Renal cortex interstitium (tissue), 15 donors: ENCODE measurements at places on chromosomes 7 and 10.

DNA sequence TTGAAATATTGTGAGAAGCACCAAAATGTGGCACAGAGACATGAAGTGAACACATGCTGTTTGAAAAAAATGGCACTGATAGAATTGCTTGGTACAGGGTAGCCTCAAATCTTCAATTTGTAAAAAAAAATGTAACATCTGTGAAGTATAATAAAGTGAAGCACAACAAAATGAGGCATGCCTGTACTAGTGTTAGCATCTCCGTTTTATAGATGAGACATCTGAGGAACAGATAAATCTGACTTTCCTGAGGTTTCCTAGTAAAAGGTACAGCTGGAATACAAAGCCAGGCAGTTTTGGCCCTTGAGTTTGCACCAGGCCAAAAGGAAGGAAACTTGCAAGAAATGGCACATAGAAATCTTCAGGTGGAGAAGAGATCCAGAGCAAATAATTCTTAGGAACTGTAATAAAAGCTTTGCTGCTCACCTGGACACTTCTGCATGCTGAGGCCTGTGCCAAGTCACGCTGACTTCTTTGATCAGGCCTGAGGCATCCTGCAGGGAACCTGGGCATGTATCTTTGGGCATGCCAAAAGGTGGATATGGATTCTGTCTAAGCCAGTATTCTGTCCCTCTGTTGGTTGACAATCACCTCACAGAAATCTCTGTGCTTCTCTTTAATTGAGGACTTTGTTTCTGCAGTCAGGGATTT lies 251.5 kb upstream of the PLPP4 start:
- no peak for DNase-seq

DNA sequence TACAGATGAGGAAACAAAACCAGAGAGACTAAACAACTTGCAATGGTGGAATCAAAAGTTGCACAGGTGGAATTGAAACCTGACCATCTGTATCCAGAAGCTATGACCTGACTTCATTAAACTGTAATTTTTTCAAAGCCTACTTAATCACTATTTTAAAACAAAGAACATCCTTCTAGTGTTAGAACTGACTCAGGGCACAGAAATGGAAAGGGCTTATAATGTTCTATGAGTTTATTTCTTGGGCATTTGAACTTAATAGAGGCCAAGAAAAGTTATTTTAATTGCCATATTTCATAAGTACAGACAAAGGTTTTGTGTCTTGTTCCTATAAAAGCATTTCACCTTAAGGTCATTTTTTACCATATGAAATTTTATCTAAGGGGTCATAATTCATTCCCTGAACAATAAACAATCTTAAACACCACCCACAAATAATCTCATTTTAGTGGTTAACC lies 8.8 kb downstream of the ITGB1 start:
- no peak for DNase-seq

GRCh38 chr7:74307738-74308505 lies 18.7 kb downstream of the CLIP2 start:
- DNase-seq, result no peak

DNA sequence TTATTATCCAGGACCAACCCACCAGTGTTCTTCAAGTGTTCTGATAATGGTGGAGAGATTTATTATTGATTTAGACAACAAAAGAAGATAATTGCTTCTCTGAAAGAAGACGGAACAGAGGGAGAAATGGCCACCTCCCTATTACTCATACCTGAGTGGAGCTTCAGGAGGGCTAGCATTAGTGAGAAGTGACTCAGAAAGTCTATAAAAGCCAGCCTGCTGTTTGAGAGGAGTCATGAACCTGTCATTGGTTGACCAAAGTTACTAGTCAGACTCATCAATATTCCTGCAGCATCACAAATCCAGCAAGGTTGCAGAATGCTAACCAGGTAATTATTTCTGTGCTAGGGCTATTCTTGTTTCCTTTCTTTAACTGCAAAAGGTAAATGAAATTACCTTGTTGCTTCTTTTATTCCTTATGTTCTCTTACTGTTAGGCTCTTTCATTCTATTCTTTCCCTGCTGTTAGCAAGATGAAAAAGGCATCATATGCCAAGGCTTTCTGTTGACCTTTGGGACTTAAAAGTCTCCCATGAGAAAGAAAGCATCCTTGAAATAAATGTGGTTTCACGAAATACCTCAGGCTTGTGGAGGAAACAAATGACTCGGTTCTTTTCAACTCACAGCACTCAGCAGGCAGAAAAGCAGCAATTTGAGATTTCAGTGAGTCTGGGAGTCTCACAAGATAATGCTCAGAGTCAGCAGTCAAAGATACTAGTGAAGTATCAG lies 256.4 kb upstream of the PHYHIPL start:
- no peak for DNase-seq

GRCh38 chr7:133820584-133820983 lies 306.6 kb upstream of the LRGUK start:
- DNase-seq, result no peak

GRCh38 chr7:22664988-22665798 lies 61.8 kb upstream of the IL6 start:
- DNase-seq, result no peak

GRCh38 chr10:78846760-78847159 lies 222.0 kb upstream of the ZMIZ1 start:
- no peak for DNase-seq

DNA sequence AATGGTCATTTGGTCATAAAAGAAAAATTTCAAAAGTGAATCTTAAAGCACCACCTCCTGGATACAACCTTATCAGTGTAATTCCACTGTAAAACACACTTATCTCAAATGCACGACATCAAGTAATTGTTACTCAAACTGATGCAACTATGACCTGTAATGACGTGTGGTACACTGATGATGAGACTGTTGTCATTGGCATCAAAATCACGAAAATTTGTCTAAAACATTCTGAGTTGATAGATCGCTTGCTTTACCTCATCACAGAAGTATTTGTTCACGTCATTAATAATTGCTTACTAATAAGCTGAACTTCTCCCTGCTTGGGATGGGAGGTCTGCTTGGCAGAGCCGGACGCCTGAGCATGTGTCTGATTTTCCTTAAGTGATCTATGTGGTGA lies 221.8 kb upstream of the KLF6 start:
- no peak for DNase-seq

GRCh38 chr7:135962802-135963201 lies 14.4 kb downstream of the MTPN start:
- no peak for DNase-seq

DNA sequence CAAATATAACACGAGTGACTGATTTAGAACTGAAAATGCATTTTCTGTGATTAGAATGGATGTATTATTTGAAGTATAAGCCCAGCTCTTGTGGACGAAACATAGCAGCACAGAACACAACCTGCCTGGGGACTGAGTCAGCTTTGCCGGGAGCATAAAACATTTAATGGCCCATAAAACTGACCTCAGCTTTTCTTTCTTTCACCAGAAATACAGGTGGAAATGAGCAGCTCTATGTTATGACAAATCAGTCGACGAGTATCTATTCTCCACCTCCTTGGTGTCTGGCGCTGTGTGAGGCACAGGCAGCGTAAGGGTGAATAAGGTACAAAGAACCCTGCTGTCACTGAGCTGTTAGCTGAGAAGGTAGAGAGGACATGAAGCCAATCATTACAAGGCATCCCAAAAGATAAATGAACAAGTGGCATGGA lies 471.6 kb upstream of the AKR1E2 start:
- DNase-seq, result no peak

- DNase-seq, result no peak
Observed at GRCh38 chr7:124155432-124156022, 122.7 kb upstream of the TMEM229A start.

DNA sequence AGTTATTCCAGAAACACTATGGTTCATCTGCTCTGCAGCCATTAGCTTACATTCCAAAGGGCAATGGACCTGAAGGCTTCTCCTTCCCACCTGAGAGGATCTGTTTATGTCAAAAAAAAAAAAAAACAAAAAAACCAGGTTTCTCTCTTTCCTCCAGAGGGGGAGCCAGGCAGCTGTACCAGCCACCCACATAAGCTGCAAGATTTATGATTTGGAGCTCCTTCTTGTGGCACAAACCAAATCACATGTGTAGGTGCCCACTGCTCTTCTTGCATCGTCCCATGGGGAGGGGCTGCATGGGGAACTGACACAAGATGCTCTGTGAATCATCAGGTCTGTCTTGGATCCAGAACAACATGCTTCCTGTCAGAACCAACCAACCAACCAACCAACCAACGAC lies 231.6 kb upstream of the IGFBP3 start:
- no peak for DNase-seq

GRCh38 chr7:117270371-117270770 lies 52.5 kb downstream of the WNT2 start:
- DNase-seq, result no peak

DNA sequence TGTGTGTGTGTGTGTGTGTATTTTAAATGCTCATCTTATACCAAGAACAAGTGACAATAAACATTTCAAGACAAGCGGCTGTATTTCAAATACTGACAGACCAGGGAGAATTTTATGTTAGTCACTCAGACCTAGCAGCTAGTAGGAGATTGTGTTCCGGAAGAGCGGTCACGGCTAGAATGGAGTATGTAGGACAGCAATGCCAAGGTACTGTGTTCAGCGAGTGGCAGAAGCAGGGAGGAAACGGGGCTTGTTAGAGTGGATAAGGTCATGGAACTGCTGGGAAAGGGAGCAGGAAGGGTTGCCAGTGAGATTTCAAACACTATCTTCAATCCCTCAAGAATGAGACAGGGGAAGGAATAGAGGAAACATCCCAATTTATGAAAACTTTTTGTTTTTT lies 260.5 kb upstream of the PITRM1 start:
- no peak for DNase-seq

- no peak for DNase-seq
Observed at GRCh38 chr7:15218261-15218660, 315.7 kb upstream of the DGKB start.

DNA sequence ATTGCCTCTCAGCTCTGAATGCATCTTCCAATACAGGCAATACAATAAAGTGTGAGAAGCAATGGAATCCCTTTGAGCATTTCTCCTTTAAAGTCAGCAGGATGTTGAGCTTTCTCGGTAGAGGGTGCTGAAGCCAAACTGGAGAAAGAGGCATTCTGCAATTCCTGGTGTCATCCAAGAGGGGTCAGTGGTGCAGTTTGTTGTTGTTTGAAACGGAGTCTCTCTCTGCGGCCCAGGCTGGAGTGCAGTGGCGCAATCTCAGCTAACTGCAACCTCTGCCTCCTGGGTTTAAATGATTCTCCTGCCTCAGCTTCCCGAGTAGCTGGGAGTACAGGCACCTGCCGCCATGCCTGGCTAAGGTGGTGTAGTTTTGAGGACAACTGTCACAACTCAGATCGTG lies 486.5 kb downstream of the CALN1 start:
- no peak for DNase-seq

DNA sequence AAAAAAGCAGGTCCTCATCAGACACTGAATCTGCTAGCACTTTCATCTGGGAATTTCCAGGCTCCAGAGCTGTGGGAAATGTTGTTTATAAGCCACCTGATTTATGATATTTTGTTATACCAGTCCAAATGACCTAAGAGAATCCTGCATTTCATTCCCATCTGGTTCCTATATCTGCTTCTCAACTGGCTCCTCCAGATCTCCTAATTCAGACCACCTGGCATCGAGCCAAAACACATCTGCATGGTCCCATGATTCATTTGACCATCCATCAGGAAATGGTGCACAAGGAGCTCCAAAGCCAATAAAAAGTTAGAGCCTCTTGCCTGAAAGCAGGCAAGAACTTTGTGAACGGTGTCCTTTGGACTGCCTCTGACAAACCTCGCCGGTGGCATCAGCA lies 108.9 kb downstream of the IPMK start:
- DNase-seq, result no peak

DNA sequence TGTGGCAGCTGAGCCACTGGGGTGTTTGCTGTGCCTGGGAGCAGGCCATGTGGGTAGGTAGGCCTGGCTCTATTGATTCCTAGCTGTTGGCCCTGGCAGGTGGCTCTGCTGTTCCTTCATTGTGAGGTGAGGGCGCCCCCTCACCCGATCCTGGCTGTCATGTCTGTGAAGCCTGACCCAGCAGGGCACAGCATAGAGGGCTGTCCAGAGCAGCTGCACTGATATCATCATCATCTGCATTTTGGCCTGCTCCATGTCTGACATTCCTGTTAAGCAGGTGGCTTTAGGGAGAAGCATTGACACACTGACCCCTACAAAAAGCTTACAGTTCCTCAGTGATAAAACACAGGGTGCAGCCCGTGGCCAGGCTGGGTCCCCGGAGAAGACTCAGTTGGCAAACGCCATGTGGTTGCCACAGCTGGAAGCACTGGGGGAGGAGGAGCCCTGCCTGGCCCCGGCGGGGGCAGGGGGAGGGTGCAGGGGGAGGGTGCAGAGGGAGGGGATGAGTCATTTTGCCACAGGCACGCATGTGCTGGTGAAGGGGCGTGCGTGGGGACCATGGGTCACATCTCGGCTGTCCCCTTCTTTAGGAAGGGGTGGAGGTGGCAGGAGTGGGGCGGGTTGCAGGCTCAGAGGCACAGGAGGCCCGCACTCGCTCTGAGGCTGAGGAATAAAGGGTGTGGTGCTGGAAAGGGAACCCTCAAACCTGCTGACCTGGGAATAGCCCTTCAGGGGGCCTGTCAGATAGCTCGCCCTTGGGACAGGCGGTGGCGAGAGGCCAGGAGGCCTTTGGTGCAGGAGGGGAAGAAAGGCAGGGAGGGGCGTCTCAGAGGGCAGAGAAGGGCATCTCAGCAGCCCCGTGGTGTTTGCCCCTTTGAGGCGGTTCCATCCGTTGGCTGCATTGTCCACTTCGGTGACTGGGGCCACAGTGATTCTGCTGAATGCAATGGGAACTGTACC lies 31.6 kb downstream of the IKZF1 start:
- no peak for DNase-seq

DNA sequence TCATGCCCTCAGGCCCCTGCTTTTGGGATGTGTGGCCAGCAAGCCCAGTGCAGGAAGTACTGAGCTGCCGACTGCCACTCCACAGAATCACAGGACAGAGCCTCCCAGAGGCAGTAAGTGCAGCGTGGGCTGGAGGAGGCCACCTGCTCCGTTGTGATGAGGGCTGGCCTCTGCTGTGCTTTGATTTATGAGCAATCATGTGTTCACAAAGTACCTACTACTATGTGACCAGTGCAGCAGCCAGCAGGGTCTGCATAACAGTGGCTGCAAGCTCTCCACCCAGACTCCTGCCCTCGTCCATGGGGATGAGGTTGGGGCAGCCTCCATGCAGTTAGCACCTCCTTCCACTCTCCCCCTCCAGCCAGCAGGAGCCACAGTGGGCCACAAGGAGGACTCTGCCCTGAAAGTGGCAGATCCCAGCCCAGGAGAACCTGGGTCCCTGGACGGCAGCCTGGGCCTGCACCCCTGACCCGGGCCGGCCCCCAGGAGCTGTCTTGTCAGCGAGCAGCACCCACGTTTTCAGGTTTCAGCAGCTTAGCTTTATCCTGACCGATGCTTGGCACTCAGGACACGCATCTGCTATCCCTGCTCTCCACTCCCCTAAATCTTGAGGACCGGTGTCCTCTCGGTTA lies 37.7 kb upstream of the INSIG1 start:
- no peak for DNase-seq

- no peak for DNase-seq
Observed at GRCh38 chr7:131289051-131289450, 38.6 kb upstream of the MKLN1 start.

DNA sequence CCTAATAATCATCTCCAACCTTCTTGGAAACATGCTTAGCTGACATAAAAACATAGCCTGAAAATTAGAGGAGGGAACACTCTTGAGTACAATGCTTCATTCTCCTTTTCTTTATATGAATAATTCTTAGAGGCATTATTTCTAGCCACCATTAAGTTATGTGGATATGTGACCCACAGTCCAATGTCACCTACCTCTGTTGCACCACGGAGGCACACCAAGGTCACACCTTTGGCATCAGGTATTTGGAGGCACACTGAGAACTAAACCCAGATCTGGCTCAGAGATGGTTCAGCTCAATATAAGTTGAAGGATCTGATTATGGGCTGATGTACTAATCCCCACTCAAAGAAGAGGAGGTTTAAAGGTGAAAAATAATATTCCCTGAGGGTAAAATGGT lies 385.1 kb downstream of the POM121L12 start:
- no peak for DNase-seq
